ENCODE measurements at places on chromosomes 12 and 14.

DNA sequence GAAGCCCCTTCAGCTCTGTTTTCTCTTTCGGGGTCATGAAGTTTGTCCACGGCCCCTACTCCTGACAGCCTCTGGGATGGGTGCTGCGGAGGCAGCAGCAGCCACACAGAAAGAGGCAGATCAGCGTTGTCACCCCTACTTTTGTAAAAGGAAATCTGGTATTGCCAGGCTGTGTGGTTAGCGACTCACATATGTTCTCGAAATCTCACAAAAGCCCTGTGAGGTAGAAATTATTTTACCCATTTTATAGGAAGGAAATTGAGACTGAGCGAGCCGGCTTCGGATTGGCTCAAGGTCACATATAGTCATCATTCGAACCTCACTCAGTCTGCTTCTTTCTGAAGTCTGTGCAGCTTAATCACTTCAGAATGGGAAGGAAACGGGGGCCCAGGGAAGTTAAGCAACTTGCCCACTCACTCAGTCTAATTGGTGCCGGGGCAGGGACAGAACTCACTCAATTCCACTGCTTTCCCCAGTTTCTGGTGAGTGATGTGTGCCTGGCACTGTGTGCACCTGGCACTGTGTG, 1.1 kb upstream of the CKAP4 start:
- DNase-seq = no peak

DNA sequence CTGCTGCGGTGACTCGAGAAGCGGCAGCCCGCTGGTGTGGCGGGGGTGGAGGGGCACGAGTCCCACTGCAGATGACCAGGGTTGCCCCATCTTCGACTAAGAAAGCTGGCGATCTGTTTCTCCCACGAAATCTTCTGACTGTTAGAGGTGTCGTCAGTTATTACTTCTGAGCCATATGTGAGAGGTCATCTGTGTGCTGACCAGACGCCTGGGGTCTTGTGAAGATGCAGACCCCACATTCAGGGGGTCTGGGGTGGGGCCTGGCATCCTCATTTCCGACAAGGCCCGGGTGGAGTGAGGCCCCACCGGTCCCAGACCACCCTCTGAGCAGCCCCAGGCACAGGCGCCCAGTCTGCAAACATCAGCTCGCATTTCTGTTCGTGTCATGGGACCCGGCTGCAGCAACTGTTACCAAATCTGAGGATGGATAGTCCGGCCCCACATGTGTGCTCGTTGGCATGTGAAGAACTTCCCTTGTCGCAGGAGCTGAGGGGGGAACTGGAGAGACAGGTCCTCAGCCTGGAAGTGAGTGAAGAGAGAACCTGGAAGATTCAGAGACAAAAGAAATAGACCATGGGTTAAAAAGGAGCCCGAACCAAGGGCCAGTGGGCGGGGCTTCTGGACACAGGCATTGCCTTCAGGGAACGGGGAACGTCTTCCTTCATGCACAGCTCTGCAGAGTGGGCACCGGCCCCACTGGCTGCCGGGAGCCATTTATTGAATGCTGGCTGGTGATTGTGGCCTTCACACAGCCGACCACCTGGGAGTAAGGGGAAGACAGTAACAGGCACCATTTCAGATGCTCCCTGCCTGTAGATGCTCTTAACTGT, 135.2 kb downstream of the ADGRD1 start:
- DNase-seq = no peak

DNA sequence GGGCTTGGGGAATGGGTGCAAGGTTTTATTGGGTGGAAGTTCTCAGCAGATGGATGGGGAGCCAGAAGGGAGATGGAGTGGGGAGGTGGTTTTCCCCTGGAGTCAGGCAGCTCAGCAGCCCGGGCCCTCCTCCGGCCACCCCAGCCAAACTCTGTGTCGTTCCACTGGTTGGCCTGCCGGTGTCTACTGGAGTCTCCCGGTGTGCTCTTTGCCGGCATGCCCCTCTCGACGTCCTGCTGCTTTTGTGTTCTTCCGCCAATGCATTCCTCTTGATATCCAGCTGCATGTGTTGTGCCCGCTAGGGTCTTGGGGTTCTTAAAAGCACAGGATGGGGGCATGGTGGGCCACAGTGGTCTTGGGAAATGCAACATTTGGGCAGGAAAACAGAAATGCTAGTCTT, 72.8 kb downstream of the SEC23A start:
- DNase-seq = no peak

- peak; percentile 73 for DNase-seq
These were observed 1.9 kb downstream of the DUSP16 start for GRCh38 chr12:12560587-12561370.

DNA sequence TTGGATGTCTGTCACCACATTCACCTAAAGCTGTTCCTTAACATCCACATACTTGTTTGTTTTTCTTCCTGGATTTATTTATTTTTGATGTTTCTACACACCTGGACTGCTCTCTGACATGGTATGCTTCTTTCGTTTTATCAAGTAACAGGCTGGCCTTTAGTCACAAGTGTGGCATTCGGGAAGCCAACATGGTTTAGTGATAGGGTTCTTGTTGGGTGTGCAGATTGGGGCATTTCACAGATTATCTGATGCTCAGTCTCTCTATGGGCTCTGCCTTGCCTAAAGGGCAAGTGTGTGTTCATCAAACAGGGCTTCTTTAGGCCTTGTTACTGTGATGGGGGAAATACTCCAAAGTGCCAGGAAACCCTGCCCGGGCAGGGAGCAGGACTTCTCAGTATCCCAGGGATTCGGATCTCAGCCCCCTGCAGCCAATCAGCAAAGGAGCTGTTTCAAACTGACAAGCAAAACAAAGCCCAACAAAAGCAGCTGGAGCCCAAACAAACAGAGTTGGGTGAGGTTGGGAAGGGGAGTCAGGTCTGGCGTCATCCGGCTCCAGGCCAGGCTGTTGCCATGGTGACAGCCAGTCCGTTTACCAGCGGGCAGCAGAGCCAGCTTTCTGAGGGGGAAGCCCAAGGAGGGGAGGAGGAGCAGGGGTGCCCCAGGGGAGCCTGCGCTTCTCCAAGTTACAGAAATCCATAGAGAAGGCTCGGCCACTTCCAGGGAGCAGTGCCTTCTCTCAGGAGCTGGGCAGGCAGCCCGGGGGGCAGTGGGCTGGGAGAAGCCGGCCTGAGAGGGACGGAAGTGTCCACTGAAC, 31.9 kb downstream of the FOS start:
- DNase-seq = no peak

GRCh38 chr14:52060080-52060479, 8.8 kb downstream of the NID2 start:
- no peak for DNase-seq

DNA sequence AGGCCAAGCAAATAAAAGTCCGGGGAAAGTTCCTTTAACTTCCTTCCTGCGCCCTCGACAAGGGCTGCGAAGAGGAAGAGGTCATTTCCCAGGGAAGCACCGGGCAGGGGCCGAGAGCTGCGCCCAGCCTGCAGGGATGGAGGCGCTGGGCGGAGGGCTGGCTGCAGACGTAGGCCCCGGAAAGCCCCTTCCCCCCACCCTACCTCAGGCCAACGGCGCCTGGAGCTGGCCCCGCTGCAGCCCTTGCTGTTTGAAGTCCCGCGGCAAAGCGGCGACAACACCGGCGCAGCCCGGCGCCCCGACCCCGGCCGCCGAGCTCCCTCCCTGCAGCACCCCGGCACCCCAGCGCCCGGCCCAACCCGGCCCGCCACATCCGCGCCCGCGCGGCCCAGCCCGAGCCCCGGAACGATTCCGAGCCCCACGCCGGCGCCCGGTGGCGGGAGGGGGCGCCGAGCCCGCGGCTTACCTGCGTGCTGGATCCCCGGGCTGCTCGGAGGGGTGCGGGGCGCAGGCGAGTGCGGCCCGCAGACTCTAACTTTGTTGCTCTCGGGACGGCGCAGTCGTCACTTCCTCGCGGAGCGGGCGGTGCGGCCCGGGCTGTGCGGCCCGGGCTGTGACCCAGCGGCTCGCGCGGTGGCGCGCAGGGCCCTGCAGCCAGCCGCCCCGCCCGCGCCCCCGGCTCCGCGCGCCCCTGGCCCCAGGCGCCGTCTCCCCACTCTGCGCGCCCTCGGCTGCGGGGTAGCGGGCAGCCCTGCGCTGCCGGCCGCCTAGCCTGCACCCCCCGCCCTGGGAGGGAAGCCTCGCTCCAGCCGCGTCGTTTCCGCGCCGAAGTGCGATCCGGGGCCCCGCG, 64.8 kb upstream of the PTGR2 start:
- DNase-seq = no peak

GRCh38 chr12:76003355-76003638, 28.3 kb downstream of the PHLDA1 start:
- DNase-seq = no peak

- DNase-seq = no peak
These were observed 4.6 kb downstream of the SIX1 start for GRCh38 chr14:60644666-60645065.

GRCh38 chr14:74400919-74401503, 25.0 kb downstream of the SYNDIG1L start:
- DNase-seq = no peak

GRCh38 chr12:82440885-82441284, 82.6 kb downstream of the METTL25 start:
- no peak for DNase-seq

GRCh38 chr12:1796515-1797010, 23.8 kb upstream of the LRTM2 start:
- DNase-seq = no peak

GRCh38 chr12:121839993-121840761, 18.5 kb downstream of the HPD start:
- no peak for DNase-seq

DNA sequence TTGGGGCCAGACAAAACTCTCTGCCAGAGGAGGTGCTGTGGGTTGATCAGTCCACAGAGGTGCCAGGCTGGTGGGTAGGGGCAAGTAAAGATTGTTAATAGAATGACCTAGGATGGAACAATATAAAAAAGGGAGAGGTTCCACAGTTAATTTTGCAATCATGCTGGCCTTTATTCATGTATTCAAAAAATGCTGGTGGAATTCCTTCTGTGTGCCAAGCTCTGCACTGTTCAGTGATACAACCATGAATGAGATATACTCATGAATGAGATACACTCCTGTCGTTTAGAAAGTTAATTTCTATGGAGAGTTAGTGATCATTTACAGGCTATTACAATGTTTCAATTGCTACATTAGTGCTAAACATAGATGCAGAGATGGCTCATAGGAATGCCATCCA, 252.6 kb upstream of the RMST start:
- DNase-seq = no peak

DNA sequence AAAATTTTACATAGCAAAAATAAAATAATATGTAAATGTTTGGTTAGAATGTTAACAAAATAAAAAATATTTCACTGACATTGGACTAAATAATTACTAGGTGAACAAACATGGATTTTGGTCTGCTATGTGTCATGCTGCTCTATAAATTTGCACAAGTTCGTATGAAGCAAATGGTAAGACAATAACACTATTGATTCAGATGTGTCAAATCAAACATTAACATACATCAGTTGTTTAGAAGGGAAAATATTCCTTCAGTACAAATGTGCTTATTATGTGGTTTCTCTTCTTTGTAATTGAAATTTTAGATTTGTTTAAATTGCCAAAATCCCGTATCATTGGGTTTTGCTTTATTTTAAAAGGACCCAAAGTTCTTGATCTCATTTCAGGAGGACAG, 46.9 kb downstream of the PAWR start:
- DNase-seq = no peak

GRCh38 chr14:74442757-74443156, 16.7 kb upstream of the SYNDIG1L start:
- DNase-seq = no peak

- DNase-seq = no peak
These were observed 6.3 kb upstream of the DICER1 start for GRCh38 chr14:95163666-95164065.

DNA sequence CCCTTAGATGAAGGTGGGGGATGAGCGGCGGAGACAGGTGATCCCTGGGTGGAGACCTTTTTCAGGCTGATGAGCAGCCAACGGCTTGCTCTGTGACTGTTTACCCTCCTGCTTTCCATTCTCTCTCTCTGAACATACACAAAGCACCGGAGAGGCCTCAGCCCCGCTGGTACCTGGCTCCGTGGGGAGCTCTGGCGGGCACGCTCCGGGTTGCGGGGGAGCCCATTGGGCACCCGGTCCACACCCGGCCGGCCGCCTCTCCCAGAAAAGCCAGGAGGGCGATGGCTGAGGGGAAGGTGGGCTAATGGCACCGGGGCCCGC, 545 bp downstream of the SMARCC2 start:
- no peak for DNase-seq

GRCh38 chr12:65335981-65336380, 57.5 kb downstream of the MSRB3 start:
- no peak for DNase-seq

- DNase-seq = no peak
These were observed 26.2 kb downstream of the SNRPF start for GRCh38 chr12:95884998-95885397.

GRCh38 chr14:90820958-90821357, 4.7 kb upstream of the TTC7B start:
- no peak for DNase-seq

DNA sequence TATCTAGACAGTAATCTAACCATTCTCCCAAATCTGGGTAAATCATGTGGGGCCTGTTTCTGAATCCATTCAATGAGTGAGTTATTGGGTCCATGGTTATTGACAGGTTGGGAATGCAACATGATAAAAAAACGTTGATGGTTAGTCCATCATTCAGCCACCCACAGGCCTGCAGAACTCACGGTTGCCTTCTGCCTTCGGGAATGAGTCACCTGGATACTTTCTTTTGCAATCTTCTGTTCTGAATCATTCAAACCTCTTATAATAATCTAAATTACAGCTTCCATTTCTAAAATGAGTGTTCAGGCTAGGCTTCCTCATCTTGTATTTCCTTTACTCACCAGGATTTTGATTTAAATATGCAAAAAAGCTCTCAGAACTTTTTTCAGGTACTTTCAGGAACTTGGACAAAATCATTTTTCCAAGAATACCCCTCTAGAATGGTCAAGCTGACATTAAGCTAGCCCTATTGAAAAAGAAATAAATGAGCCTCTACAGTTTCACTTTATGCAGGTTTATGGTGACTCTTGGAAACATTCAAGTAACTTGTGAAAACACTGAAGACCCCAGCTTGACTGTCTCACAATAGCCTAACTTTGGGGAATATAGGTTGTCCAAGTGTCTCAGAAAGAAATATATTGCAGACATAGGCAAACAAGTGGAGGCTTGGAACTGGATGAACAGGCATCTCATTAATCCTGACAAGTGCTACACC, 94.4 kb downstream of the KCNK10 start:
- DNase-seq = no peak

DNA sequence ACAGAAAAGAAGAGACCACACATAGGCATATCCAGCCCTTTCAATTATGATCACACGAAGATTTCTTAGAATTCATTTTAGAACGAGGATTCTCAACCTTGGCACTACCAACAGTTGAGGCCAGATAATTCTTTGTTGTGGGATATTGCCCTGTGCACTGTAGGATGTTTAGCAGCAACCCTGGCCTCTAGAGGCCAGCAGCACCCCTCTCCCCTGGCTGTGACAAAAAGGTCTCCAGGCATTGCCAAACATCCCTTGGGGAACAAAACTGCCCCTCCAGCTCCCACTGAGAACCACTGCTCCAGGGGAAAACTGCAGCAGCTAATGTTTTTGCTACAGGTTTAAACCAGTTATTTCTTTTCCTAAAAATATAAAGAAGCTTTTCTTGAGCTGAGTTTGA, 7.1 kb downstream of the NT5DC3 start:
- DNase-seq = no peak

Measured in epithelial cell of proximal tubule (primary cell).